Gastrocnemius medialis (tissue), 4 donors: ENCODE measurements at places on chromosomes 13 and 19.

- H3K4me1 ChIP-seq: no peaks in the 10 kb centered on the region
- no peak overlapping the region for H3K4me3 ChIP-seq
- DNase-seq: no peak
- no peak overlapping the region for H3K27ac ChIP-seq
Measured at GRCh38 chr19:41709951-41710645, 1.7 kb downstream of the CEACAM5 start.

DNA sequence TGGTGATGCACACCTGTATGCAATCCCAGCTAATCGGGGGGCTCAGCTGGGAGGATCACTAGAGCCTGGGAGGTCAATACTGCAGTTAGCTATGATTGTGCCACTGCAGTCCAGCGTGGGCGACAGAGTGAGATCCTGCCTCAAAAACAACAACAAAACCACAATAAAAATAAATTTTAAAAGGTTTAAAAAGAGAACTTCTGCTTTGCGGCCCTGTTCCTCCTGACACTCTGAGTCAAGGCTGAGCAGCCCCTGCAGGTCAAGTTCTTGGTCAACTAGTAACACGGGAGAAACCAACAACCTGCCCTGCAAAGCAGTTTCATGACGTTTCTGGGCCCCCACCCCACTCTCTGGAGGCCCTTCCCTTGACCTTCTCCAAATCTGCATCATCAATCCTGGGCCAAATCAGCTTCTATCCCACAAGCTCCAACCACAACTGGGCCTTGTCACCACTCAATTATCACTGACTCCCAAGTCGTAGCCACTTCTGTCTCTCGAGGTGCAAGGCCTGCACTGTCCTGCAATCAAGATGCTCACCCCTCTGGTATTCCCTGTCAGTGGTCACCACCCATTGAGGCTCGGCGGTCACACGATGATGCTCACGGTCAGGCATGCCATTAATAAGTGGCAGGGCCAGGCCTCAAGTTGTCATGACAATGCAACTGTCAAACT lies 7.5 kb downstream of the ELAVL1 start:
- H3K4me1 ChIP-seq: peaks cover 58% of the 10 kb centered on the region
- no peak overlapping the region for H3K4me3 ChIP-seq
- no peaks in the 10 kb centered on the region for H3K27me3 ChIP-seq
- no peak overlapping the region for H3K27ac ChIP-seq

DNA sequence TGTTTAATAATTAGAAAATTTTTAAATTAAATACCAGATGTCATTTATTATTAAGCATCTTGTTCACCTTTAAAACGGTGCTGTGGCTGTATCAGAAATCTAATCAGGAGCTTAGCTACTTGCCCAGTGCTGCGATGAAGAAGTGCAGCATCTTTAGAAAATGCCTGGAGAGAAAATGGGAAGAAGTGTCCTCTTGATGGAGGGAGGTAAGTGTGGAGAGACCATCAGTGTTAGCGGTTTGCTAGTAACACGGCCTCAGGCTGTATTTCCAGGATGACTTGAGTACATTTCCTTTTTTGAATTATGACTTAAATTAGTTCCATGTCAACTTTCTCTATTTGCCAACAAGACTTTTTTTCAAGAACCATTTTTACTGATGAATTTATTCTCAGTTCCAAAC lies 74.1 kb downstream of the SHISA2 start:
- H3K36me3 ChIP-seq: no peaks in the 10 kb centered on the region
- H3K4me1 ChIP-seq: peaks cover 11% of the 10 kb centered on the region
- no peak overlapping the region for H3K4me3 ChIP-seq
- DNase-seq: no peak

- H3K4me3 ChIP-seq: no peak overlapping the region
- no peak overlapping the region for H3K27ac ChIP-seq
- H3K36me3 ChIP-seq: peaks cover 3% of the 10 kb centered on the region
- H3K4me1 ChIP-seq: peaks cover 30% of the 10 kb centered on the region
- no peaks in the 10 kb centered on the region for H3K27me3 ChIP-seq
- DNase-seq: no peak
Measured at GRCh38 chr19:41321204-41321599, 11.2 kb downstream of the CCDC97 start.

DNA sequence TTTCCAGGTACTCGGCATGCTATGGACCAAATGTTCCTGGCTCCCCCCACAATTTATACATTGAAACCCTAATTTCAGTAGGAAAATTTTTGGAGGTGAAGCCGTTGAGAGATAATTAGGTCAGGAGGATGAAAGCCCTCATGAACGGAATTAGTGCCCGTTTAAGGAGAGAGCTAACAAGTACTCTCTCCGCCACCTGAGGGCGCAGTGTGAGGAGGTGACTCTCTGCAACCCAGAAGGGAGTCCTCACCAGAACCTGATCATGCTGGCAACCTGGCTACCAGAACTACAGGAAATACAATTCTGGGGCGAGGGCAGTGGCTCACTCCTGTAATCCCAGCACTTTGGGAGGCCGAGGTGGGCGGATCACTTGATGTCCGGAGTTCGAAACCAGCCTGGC lies 397.8 kb downstream of the SLITRK5 start:
- no peaks in the 10 kb centered on the region for H3K4me1 ChIP-seq
- H3K4me3 ChIP-seq: no peak overlapping the region
- H3K36me3 ChIP-seq: no peaks in the 10 kb centered on the region
- no peak overlapping the region for H3K27ac ChIP-seq

DNA sequence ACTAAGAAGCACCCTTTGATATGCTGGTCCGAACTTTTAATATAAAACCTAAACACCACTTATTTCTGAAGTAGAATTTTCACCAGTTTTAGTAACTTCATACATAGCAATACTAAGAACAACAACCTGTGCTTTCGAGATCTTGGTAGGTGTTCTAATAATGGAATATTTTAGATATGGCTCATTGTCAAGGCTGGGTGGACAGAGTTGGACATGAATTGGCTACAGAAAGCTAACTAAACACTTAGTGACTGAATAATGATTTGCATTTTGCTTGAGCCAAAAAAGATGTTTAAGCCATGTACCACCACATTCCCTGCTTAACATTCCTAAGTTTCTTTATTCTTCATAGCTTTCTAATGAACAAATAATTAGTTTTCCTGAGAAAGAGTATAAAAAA lies 344.3 kb upstream of the SGCG start:
- no peaks in the 10 kb centered on the region for H3K36me3 ChIP-seq
- no peak for DNase-seq
- no peaks in the 10 kb centered on the region for H3K27me3 ChIP-seq
- H3K27ac ChIP-seq: no peak overlapping the region
- no peaks in the 10 kb centered on the region for H3K4me1 ChIP-seq
- H3K4me3 ChIP-seq: no peak overlapping the region

- H3K36me3 ChIP-seq: peaks cover 39% of the 10 kb centered on the region
- peaks cover 5% of the 10 kb centered on the region for H3K27me3 ChIP-seq
- DNase-seq: no peak
- peaks cover 6% of the 10 kb centered on the region for H3K4me1 ChIP-seq
- H3K27ac ChIP-seq: peak overlapping the region; percentile 13
Measured at GRCh38 chr19:40231544-40232424, 5.3 kb upstream of the CCNP start.

GRCh38 chr19:27794494-27795042 lies 1418.4 kb downstream of the UQCRFS1 start:
- H3K36me3 ChIP-seq: no peaks in the 10 kb centered on the region
- no peak for DNase-seq
- H3K4me3 ChIP-seq: peak overlapping the region; percentile 94
- H3K27ac ChIP-seq: peak overlapping the region; percentile 87
- no peaks in the 10 kb centered on the region for H3K27me3 ChIP-seq
- H3K4me1 ChIP-seq: peaks cover 28% of the 10 kb centered on the region

- H3K27me3 ChIP-seq: peaks cover 51% of the 10 kb centered on the region
- no peaks in the 10 kb centered on the region for H3K36me3 ChIP-seq
- H3K4me1 ChIP-seq: peaks cover 9% of the 10 kb centered on the region
- DNase-seq: no peak
- H3K27ac ChIP-seq: no peak overlapping the region
- H3K4me3 ChIP-seq: no peak overlapping the region
Measured at GRCh38 chr19:42174958-42175734, 42.3 kb downstream of the DEDD2 start.

GRCh38 chr13:44796597-44797490 lies 192.4 kb downstream of the NUFIP1 start:
- H3K36me3 ChIP-seq: no peaks in the 10 kb centered on the region
- no peak overlapping the region for H3K4me3 ChIP-seq
- no peak for DNase-seq
- no peak overlapping the region for H3K27ac ChIP-seq
- no peaks in the 10 kb centered on the region for H3K4me1 ChIP-seq

GRCh38 chr13:30712536-30713532 lies 22.5 kb upstream of the ALOX5AP start:
- H3K4me1 ChIP-seq: no peaks in the 10 kb centered on the region
- no peak for DNase-seq
- H3K27me3 ChIP-seq: no peaks in the 10 kb centered on the region
- H3K4me3 ChIP-seq: no peak overlapping the region
- H3K36me3 ChIP-seq: no peaks in the 10 kb centered on the region

GRCh38 chr13:110716247-110716515 lies 2.7 kb downstream of the ING1 start:
- peaks cover 22% of the 10 kb centered on the region for H3K4me1 ChIP-seq
- peaks cover 13% of the 10 kb centered on the region for H3K36me3 ChIP-seq
- H3K4me3 ChIP-seq: peak overlapping the region; percentile 93
- peak; percentile 80 for DNase-seq

DNA sequence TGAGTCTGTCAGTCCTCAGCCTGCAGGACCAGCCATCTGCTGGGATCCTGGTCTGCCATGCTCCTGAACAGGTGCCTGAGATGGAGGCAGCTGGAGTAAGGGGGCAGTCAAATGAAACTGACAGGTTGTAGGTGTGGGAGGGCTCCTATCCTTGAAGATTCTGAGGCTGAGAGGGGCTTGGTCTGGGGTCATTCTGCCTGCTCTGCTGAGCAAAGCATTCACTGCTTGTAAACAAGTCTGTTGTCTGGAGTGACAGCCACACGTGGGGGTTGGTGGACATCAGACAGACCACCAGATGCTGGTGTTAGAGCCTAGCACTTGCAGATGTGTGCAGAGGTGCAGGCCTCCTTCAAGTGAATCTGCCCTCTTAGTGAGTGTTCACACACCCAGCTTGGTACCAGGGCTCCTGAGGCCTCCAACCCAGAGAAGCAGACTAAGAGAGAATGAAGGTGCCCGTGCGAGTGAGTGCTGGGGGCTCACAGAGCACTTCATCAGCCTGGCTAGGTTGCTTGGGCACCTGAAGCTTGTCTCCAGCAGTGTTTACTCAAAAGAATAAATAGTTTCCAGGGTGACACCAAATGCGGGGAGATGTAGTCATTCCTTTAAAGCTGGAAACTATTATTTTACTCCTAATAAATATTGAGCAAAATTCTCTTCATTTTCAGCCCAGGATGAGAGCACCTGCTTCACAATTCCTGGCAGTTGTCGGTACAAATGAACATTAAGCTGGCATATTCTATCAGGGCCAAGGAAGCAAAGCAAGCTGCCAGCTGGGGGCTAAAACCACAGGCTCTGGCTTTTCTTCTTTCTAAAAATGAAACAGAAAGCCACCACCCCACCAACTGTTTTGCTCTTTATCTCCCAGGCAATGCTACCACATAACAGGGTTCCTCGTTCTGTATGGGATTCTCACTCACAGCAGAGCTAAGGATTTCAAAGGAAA lies 82.3 kb downstream of the RNASEH2B start:
- H3K27me3 ChIP-seq: peaks cover 3% of the 10 kb centered on the region
- H3K27ac ChIP-seq: peak overlapping the region; percentile 14
- H3K4me1 ChIP-seq: peaks cover 26% of the 10 kb centered on the region
- H3K36me3 ChIP-seq: no peaks in the 10 kb centered on the region
- no peak overlapping the region for H3K4me3 ChIP-seq
- DNase-seq: no peak

DNA sequence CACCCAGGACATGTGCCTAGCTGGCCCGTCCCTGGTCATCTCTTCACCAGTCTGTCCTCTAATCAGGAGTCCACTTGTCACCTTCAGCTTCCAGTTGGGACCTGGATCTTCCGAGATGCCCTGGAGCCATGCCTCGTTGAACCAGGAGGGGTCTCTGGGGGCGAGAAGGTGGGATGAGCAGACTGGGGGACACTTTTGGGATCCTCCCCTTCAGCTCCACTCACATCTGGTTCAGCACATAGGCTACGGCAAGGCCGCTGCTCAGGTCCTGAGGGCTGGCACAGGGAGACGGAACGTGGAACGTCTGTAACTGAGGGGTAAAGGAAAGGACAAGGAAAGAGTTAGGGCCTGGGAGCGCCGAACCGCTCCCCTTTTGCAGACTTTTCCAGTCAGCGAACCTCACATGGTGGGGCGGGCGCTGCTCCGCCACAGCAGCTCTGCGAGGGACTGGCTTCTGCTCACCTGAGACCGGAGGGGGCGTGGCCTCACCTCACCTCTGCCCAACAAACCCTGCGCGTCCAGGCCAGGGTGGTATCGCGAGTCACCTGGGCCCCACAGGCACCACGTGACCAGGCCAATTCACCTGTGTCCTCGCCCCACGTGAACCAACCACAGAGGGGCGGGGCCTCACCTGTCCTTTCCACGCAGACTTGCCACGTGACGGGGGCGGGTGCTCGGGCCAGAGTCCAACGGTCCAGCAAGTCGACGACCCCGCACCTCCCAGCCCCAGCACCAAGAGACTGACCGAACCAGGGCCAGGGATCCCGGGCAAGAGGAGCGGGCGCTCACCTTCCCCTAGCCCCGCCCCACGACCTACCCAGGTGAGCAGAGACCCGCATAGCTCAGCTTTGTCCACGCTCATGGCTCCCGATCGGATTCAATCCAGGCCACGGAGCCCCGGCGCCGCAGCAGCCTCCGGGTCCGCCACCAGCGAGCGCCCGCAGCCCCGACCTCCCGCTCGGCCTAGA lies at the start of gene HOOK2:
HOOK2 (minus strand) TSS at position 965 of the 968 bp plus-strand sequence; CDS start at position 862, 103 bp downstream.
- peaks cover 67% of the 10 kb centered on the region for H3K4me1 ChIP-seq
- H3K4me3 ChIP-seq: peak within 1 kb of the TSS; percentile 72
- H3K36me3 ChIP-seq: no peaks in the 10 kb centered on the region

DNA sequence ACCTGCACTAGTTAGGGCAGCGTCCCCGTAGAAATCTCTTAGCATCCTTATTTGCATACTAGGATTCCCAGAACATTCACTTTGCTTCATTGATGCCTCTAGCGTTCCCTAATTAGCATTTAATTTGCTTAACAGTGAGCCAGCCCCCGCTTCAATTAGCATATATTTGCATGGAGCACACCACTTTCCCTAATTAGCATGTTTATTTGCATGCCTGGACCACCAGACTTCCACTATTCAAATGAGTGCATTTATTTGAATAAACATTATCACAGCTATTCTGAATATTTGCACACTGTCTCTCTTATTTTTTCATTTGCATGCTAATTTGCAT lies 69.6 kb downstream of the RYR1 start:
- peaks cover 4% of the 10 kb centered on the region for H3K36me3 ChIP-seq
- H3K27ac ChIP-seq: no peak overlapping the region

GRCh38 chr19:18993115-18993514 lies 40.2 kb downstream of the SUGP2 start:
- no peak overlapping the region for H3K4me3 ChIP-seq
- no peak overlapping the region for H3K27ac ChIP-seq
- H3K4me1 ChIP-seq: no peaks in the 10 kb centered on the region
- no peaks in the 10 kb centered on the region for H3K36me3 ChIP-seq
- H3K27me3 ChIP-seq: no peaks in the 10 kb centered on the region
- no peak for DNase-seq

DNA sequence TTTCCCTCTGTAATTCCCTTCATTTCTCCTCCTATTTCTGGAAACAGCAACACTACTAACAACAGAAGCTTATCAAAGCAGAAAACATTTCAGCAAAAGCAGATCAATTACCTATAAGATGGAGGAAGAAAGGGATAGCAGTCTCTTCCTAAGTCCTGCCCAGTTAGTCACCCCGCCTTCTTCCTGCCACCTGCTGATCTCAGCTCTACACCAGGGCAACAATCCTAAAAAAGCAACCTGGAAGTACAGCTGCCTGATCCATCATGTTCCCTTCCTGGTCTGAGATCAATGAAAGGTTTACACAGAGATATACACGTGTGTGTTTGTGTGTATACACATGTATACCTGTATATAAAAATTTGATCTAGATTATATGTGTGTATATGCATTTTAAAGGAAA lies 59.4 kb downstream of the TSC22D1 start:
- H3K27me3 ChIP-seq: no peaks in the 10 kb centered on the region
- no peaks in the 10 kb centered on the region for H3K36me3 ChIP-seq
- H3K4me3 ChIP-seq: no peak overlapping the region
- no peak overlapping the region for H3K27ac ChIP-seq
- peaks cover 47% of the 10 kb centered on the region for H3K4me1 ChIP-seq
